ENCODE measurements at places on chromosomes 5 and 9.

DNA sequence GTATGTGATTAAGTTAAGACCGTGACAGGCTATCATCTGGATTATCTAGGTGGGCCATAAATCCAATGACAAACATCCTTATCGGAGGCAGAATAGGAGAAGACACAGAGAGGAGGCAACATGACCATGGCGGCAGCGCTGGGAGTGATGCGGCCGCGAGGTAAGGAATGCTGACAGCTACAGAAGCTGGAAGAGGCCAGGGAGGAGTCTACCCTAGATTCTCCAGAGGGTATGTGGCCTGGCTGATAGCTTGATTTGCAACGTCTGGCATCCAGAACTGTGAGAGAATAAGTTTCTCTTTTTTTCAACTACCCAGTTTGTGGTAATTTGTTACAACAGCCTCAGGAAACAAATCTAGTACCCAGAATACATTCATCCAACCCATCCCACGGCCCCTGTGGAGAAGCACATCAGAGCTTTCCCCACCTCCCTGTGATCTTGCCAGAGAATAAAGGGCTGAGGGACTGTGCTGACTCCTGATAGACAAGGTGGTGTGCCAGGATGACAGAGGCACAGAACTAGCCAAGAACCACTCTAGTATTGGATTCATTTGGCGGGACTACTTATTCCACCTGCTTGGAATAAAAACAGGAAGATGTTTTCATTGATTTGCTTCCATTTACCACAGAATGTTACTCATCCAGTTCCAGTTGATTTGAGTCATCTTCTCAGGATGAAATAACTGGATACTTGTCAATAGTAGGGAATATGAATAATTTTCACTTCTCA, 187.4 kb downstream of the MAN2A1 start:
- peak; percentile 9 for DNase-seq

DNA sequence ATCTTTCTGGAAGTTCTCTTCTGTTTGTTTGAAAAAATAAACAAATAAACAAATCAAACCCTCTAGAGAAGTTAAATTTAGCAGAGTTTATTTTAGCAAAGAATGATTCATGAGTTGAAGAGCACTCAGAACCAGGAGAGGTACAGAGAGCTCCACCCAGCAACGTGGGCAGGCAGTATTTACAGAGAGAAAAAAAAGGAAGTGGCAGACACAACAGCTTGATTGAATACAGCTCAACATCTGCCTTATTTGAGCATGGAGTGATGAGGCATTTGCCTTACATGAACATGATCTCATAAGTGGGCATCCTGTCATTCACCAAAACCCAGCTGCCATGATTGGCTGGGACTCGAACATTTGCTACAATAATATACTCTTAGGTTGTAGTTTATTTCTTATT, 381.6 kb upstream of the ADAMTS16 start:
- DNase-seq, result no peak

GRCh38 chr9:4425319-4426045, 64.8 kb upstream of the SLC1A1 start:
- peak; percentile 66 for DNase-seq

DNA sequence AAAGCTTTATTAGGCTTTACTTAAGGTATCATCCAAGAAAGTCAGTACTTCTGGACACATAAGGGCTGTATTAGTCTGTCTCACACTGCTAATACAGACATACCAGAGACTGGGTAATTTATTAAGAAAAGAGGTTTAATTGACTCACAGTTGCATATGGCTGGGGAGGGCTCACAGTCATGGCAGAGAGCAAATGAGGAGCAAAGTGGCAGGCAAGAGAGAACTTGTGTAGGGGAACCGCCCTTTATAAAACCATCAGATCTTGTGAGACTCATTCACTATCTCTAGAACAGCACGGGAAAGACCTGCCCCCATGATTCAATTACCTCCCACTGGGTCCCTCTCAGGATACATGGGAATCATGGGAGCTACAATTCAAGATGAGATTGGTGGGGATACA, 49.2 kb upstream of the SLC44A1 start:
- DNase-seq, result no peak

DNA sequence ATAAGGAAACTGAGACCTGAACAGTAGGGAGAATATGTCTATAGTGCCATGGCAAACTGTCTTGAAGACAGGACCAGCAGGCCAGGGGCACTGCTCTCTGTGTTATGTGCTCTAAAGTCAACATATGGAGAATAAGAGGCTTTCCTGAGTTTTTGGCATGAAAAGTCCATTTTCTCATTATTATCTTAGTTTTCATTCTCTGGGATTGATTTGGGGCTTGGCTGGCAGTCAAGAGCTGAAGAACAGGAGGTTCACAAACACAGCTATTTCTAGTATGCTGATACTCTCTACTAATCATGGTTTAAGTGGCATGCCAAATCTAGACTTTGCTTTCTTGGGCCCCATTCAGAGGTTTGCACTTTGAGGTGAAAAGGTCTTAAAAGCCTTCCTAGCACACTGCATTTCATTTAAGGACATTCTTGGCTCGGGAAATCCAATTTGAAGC, 404.4 kb downstream of the ZNF608 start:
- peak; percentile 27 for DNase-seq

DNA sequence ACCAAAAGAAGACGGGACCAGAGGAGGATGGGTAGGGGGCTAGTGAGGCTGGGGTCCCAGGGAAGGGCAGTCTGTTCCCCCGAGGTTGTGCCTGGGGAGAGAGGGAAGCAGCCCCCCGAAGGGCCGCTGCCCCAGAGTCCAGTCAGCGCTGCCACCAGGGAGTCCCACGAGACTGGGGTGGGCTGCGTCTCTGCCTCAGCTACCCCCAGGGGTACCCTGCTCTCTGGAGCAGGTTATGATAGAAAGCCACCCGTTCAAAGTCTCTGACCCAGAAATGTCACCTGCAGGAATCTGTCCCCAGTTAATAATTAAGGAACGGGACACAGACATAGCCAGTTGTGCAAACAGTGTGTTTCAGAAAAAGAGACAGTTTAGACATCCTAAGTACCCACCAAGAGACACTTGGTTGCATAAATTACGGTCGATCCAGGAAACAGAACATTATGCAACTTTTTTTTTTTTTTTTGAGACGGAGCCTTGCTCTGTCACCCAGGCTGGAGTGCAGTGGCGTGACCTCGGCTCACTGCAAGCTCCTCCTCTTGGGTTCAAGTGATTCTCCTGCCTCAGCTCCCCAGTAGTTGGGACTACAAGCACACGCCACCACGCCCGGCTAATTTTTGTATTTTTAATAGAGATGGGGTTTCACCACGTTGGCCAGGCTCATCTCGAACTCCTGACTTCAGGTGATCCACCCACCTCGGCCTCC, 10.7 kb upstream of the AGPAT2 start:
- DNase-seq, result no peak

GRCh38 chr9:129879103-129879699, 43.9 kb downstream of the USP20 start:
- DNase-seq, result no peak

- DNase-seq, result no peak
Observed at GRCh38 chr9:79116709-79117108, 455.1 kb upstream of the TLE4 start.

DNA sequence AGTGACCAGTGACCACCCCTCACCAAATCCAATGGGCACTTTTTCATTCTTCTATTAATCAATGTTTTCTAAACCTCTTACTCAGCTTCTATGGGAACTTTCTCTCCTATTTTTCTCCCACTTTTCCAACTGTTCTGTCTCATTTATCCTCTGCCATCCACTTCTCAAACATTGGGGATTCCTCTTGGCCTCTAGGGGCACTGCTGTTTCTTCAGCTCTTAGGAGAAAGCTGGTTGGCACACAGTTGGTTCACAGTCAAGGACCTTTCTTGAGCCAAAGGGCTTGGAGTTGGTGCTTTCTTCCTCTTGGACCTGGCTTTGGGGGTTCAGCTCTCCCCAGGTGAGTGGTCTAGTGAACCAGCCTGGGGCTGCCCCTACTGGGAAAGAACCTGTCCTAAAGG, 112.2 kb upstream of the LHFPL2 start:
- DNase-seq, result no peak

DNA sequence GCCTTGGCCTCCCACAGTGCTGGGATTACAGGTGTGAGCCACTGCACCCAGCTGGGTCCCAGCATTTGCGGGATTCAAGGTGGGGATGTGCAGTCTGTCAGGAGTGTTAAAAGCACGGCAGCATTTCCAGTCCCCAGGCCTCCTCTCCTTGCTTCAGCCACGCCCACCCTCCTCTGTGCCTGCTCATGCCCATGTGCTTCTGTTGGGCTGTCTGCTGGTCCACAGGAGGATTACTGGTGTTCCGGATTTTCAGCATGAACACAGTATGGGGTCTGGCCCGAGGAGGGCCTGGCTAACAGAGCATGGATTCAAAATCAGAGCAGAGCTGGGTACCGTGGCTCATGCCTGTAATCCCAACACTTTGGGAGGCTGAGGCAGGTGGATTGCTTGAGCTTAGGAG, 5.5 kb downstream of the ARRDC1 start:
- no peak for DNase-seq

- no peak for DNase-seq
Observed at GRCh38 chr9:78031444-78031892, at the start of gene GNAQ. Gene GNAQ, minus strand, starts transcription at chr9:78031811. Its CDS starts 576 bp downstream, at chr9:78031235.
